ENCODE measurements at places on chromosomes 5 and 9. TPM values are rescaled to one million over a fixed set of nuclear protein-coding genes. Genes with fewer than 3 reads are reported as not detected.

DNA sequence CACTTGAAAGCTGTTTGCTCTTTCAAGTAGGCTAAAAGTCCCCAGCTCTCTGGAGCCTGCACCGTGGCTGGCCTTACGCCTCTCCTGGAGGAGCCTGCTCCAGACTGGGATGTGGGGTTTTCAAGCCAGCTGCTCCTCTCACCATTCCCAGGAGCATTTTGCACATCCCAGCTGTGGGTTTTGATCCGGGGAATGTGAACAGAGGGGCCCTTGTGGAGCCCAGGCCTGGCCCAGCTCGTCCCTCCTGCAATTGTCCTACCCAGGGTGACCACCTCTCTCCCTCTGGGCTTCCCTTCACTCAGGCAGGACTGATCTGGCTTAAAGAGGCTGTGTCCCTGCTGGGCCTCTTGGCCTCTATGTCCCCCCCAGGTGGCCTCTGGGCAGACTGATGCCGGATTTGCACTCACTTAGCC is 32.5 kb upstream of the TIFAB start:
- peaks cover 62% of the 10 kb centered on the region for H3K27me3 ChIP-seq
- no peaks in the 10 kb centered on the region for H3K36me3 ChIP-seq
- H3K27ac ChIP-seq: no peak overlapping the region
- no peaks in the 10 kb centered on the region for H3K4me1 ChIP-seq
- no peak for DNase-seq

- H3K36me3 ChIP-seq: no peaks in the 10 kb centered on the region
- no peak overlapping the region for H3K4me3 ChIP-seq
- peak; percentile 5 for DNase-seq
These were observed 1452.2 kb upstream of the ACO1 start for GRCh38 chr9:30932226-30932625.

DNA sequence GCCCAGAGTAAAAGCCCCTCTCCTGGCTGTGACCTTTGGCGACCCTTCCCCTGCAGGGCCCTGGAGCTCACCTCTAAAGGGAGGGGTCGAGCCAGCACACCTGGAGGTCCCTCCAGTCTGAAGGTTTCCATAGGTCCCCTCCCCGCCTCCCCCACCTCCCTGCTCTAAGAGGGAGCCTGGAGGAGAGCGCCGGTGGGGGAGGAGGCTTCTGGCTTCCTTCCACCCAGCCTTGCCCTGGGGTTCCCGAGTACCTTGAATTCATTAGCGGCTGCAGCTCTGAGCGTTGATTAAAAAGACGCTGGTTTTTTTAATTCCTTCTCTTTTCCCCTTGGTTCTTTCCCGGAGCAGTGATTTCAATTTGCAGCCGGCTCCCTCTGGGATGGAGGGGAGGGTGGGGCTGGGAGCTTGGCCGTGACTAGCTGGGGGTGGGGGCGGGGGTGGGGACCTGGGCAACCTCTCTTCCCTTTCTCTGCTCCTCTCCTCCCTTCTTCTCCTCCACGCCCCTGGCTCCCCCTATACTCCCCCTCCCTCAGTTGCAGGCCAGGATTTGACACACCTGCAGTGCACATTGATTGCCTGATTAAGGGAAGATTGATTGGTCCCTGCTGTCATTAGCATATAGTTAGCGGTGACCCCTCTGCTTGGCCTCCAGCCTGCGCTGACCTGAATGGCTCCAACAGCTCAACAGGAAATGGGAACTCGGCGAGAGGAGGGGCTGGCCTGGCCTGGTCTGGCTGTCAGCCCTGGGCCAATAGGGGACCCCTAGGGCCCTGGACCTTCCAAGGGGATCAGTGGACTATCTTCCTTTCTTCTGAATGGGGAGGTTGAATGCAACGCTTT is 67.5 kb upstream of the RAPGEF1 start:
- DNase-seq: no peak
- H3K4me3 ChIP-seq: no peak overlapping the region
- H3K27me3 ChIP-seq: peaks cover 100% of the 10 kb centered on the region
- no peak overlapping the region for H3K27ac ChIP-seq
- H3K4me1 ChIP-seq: no peaks in the 10 kb centered on the region

DNA sequence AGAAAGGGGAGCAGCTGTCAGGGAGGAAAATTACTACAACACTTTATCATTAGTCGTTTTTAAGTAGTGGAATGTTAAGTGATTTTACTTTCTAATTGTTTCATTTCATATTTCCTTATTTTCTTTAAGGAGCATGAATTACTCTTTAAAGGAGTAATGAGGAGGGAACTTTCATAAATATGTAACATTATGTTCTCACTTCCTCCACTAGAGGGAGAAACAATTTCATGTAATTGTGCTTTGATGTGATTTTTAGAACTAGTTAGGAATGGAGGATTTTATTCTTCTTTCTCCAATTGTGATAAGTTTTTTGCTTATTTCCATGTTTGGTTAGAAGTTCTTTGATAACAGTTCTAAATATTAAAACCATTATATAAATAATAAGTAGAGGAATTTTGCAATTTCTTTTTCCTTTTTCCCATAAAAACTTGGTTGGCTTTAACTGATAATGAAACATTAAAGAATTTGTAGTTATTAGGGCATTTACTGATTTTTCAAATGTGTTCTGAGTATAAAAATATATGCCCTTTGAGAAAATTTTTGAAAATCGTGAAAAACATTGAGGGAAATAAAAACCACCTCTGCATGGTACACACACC is 25.6 kb downstream of the CEP78 start:
- no peaks in the 10 kb centered on the region for H3K27me3 ChIP-seq
- H3K4me1 ChIP-seq: no peaks in the 10 kb centered on the region
- no peak for DNase-seq
- no peaks in the 10 kb centered on the region for H3K36me3 ChIP-seq
- H3K4me3 ChIP-seq: no peak overlapping the region

The CER1 gene
- not detected for total RNA-seq

GRCh38 chr5:135174315-135175096 is 140.5 kb upstream of the PITX1 start:
- H3K27me3 ChIP-seq: peaks cover 72% of the 10 kb centered on the region
- H3K4me1 ChIP-seq: no peaks in the 10 kb centered on the region
- no peak overlapping the region for H3K27ac ChIP-seq
- H3K4me3 ChIP-seq: no peak overlapping the region
